ENCODE measurements at places on chromosomes 6 and 20.

DNA sequence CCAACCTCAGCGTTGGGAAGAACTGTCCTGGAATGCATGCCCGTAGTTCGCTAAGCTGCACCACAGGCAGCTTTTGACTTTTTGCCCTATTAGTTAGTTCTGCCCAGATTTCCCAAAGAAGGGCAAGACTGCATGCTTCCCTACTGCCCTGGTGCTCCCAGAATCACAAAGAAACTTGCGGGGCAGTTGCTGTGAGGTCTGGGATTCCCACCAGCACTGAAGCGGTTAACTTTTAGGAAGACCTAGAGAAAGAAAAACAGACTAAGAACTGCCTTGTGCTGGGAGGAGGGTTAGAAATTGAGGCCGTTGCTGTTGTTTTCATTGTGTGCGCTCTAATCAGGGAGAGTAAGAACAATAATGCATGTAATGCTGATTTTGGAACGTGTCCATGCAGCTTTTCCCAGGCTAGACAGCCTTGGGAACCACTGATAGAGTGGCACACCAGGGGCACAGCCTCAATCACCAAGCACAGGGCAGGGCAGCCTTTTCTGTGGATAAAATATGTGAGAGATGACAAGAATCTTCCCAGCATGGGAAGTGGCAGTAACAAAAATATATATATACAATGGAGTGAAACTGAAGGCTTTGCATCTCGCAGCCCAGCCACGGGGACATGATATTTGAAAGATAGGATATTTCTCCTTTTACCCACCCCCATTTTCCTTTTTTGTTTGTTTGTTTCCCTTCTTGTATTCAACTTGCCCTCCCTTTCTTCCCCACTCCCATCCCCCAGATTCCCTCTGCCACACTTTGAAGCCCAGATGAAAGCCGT lies 137.7 kb upstream of the HEY2 start:
- no peak for DNase-seq

DNA sequence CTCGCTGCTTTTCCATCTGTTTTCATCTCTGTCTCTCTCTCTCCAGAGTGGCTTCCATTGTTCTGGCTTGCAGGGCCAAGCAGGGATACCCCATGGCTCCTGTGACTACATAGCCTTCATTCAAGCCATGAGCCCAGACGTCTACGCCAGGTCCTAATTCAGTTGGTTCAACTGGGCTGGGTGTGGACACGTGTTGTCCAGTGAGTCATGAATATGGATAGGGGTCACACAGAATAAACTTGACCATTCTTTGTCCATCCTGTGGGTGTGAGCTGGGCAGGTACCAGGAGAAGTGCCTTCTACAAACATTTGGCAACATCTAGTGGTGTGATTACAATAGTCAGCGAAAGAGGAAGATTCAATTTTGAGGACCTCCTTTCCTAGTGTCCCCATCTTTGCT lies 96.9 kb upstream of the ARMC2 start:
- no peak for DNase-seq

DNA sequence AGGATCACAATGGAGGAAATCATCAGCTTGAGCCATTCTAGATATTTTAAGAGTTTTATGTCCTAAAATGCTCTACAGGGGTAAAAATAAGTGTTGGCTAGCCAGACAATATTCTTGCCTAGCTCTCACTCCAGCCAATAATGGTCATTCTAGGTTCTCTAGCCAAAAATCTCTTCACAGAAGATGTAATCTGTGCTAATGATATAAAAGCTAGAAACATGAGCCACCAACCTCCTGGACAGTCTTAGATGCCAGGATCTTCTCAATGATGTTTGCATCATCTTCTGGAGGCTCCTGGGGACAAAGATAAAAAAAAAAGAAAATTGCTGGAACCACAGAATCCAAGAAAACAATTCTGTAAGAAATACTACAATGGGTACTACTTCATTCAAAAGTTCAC lies 119.1 kb downstream of the CHD6 start:
- no peak for DNase-seq

DNA sequence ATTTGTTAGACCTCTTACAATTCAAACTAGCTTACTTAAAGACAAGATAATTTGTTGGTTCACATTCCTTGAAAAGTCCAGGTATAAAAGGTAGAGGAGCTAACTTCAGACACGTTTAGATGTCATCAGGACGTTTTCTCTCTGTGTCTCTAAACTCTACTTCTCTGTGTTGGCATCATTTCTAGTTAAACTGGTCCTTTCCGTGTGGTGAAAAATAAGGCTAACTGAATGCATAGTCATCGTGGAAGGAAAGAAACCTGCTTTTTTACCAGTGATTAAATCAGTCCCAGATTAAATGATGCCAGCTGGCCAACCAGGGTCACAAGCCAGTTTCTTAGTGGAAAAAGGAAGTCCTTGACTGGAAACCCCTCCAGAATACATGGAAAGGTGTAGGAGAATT lies 168.4 kb upstream of the AHI1 start:
- DNase-seq: no peak

- DNase-seq: no peak
These were observed at the start of gene ESR1 for GRCh38 chr6:151807513-151808370. Gene ESR1, plus strand, starts transcription at chr6:151807682. Its CDS starts 231 bp downstream, at chr6:151807913.

- DNase-seq: no peak
These were observed 1.5 kb downstream of the RIOK1 start for GRCh38 chr6:7391151-7391550.

- no peak for DNase-seq
These were observed 219.2 kb upstream of the ZFP64 start for GRCh38 chr20:52410731-52411234.
